ENCODE measurements at places on chromosomes 1 and 21.

- DNase-seq = no peak
Measured at GRCh38 chr1:30322859-30323257, 400.5 kb downstream of the MATN1 start.

DNA sequence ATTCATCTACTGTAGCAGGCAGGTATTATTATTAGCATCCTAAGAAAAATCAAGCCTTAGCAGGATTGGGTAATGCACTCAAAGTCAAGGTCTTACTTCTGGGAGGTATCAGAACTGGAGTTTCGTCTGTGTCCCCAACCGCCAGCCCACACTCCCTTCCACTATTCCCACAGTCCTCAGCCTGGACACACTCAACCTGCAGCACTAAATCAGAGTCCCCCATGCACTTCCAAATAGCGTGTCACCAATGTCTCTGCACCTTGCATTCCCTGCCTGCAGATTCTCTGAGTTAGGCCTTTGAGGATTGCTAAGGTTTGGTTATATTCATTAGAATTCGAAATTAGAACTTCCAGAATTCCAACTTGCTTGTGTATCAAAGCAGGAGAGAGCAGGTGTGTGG is 3.9 kb downstream of the LYPD8 start:
- no peak for DNase-seq

DNA sequence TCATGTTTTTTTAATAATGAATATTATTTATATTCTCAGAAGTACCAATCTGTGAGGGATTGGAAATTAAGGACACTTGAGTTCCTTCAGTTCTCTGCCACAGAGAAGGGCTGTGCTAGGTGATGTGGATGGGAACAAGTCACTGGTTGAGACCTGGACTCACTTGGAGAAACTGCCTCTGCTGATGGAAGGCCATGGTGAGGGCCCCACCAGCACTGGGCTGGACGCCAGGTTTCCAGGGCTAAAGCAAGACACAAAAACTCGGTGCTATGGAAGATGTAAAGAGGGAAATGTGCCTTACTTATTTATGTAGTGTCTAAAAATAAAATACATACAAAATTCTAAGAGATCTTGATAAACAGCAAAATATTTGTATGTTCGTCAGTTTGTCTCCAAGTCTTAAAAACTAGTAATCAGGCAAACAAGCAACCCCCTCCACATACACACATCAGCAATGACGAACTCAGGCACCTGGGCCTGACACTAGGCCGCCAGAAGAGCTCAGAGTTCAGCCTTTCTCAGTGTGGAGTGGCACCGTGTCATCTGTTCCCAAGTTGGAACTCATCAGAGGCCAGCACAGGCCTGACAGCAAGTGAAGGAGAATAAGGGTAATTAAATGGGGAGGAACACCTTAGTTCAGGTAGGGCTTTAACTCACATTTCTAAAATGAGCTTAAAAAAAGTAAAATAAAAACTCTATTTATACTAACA is 19.6 kb downstream of the SIPA1L2 start:
- DNase-seq = no peak

DNA sequence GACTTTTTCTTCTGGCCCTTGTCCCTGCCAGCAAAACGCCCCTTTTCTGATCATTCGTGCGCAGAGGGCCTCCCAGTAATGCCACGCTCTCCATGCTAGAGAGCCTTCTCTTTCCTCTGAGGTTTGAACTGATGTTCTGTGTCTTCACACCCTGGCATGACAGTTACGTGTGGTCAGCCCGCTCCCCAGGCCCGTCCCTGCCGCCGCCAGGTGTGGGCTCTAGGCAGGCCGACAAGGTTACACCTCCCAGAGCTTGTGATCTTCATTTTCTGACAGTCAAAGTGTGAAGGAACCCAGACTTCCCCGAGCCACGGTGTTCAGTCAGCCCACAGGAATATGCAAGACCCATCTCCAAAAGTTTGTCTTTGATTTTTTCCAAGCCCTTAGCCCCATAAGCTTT is 265.6 kb downstream of the TM2D1 start:
- no peak for DNase-seq

DNA sequence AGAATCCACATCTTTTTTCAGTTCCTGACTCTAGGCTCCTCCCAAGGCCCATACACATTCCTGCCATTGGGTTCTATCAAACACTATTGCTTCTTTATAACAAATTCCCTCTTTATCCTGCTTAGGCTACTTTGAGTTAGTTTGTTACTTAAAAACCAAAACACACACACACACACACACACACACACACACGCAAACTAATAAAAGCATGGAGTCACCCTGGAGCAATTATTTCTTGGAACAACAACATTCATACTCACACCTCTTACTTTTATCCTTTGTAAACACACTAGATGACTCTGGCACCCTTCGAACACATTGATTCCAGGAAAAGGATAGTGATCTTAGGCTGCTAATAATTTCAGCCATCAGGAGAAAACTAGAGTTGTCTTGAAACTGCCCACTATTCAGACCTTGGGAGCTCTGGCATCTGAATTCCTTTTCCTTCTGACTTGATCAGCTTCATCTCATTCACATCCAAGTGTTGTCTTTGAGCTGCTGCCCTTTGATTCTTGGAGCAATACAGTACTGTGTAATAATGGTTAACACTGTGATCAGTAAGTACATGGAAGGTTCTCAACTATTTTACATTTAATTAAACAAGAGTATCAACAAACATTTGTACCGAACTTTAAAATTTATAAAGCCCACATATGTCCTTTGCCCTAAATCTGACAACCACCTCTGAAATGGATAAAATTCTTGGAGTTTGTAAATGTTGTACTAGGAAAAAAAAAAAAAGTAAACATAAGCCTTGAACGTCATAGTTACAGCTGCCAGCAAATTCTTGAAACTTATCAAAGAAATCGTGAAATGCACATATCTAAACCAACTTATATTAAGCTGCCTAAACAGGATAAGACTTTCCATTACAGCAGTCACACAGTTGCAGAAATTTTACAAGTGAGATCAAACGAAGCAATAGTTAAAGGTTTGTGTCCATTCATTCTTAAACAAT is 2.8 kb upstream of the SEC22B start:
- no peak for DNase-seq

DNA sequence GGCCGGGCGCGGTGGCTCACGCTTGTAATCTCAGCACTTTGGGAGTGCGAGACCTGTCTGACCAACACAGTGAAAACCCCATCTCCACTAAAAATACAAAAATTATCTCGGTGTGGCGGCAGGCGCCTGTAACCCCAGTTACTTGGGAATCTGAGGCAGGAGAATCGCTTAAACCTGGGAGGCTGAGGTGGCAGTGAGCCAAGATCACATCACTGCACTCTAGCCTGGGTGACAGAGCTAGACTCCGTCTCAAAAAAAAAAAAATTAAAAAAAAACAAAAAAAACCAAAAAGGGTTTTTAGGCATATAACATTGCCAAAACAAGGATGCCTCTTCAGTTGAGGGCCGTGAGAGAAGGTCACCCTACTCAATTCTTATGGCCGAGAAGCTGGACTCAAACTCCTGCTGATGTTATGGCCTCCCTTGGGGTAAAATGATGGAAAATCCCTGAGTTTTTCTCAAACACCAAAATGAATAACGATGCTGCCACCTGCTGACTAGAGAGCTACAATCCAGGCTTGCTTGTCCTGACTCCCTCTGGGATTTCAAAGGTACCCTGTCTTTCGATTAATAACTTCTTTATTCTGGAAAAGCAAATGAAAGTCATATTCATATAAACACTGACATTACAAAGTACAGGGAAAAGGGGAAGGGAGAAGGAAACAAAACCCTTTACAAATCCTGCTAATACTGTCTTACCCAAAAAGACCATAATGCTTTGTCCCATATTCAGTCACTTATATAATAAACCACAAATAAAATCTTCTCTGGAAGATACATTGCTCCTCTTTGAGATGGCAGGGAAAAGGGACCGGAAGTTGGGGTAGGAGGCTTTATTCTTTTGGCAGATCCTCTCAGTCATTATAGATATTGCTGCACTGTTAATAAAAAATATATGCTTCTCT is 10.7 kb downstream of the RAB42 start:
- DNase-seq = no peak

Measured in stimulated activated CD8-positive, alpha-beta memory T cell treated with anti-CD3 and anti-CD28 coated beads, Interleukin-7, amount 100 ng/mL, for 4 hours (primary cell).